Natural killer cell (primary cell): ENCODE measurements at places on chromosomes 5 and 9.

GRCh38 chr5:4206127-4206526 lies 610.5 kb downstream of the IRX1 start:
- no peak for DNase-seq

- DNase-seq = no peak
Measured at GRCh38 chr5:392431-392988, 50.5 kb upstream of the EXOC3 start.

GRCh38 chr5:38468978-38469706 lies 87.3 kb downstream of the LIFR start:
- DNase-seq = no peak

- DNase-seq = peak; percentile 35
Measured at GRCh38 chr5:131538177-131538593, 96.8 kb downstream of the RAPGEF6 start.

GRCh38 chr5:570886-571285 lies 41.3 kb upstream of the CEP72 start:
- no peak for DNase-seq

DNA sequence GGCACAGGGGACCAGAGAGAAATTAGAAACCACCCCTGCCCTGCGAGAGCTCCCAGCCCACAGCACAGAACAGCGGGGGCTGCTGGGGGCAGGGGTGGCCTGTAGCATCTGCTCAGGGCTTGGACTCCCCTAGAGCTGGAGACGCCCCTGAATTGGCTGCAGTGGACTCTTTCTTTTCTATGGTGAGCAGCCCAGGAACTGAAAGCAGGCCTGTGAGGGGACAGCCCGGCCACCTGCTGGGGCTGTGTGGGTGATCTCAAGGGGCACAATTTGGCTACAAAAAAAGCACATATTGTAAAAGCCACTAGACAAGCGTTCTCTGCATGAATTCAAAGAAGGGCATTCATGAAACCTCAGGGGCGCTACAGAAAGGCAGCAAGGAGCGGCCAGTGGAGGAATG lies 57.5 kb upstream of the ICE1 start:
- DNase-seq = no peak
